ENCODE measurements at places on chromosomes 7 and 10.

GRCh38 chr10:6770846-6771245 lies 190.8 kb upstream of the PRKCQ start:
- no peak for DNase-seq

DNA sequence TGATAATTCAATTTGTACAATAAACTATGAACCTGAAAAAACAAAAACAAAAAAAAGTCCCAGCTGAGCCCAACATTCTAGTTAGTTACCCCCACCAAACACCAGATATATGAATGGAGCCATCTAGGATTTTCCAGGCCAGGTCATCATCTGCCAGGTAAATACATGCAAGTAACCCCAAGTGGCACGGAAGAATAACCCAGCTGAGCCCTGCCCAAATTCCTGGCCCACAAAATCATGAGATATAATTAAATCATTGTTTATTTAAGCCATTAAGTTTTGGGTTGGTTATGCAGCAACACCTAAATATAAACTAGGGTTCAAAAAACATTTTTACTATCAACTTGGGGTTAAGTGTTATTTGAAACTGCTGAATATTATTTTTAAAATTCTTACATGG lies 19.0 kb downstream of the PARD3 start:
- DNase-seq, result no peak

DNA sequence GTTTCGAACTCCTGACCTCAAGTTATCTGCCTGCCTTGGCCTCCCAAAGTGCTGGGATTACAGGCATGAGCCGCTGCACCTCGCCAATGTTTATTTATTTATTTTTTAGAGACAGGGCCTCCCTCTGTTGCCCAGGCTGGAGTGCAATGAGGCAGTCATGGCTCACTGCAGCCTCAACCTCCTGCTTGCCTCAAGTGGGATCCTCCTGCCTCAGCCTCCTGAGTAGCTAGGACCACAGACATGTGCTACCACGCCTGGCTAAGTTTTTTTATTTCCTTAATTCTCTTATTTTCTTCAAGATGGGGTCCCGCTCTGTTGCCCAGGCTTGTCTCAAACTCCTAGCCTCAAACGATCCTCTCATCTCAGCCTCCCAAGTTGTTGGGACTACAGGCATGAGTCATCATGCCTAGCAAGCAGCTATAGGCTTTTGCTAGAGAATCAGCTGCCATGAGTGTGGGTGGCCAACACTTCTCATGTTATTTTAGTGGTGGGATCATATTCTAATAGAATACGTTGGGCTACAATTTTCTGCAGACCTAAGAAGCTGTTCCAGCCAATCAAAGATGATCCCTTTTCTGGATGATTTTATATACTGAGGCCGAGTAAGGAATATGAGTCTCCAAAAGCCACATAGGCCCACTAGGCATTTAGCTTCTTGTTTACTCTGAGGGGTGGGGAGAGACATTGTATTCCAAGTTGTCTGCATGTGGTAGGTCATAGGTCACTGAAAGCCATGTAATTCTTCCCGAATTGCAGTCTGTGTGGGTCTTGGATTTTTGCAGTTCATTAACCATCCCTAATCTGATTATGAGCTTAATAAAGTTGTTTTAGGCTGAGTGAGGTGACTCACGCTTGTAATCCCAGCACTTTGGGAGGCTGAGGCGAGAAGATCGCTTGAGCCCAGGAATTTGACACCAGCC lies 7.6 kb upstream of the TMEM248 start:
- no peak for DNase-seq

DNA sequence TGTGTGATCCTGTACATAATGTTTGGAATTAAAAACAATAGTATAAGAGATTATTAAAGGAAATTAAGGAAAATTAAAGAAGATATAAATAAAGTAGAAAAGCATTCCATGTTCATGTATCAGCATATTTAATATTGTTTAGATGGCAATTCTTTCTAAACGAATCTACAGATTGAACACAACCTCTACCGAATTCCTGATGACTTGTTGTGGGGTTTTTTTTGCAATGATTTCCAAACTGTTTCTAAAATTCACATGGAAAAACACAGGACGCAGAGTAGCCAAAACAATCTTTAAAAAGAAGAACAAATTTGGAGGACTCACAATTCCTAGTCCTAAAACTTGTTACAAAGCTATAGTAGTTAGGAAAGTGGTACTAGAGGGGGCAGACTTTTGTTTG lies 573.4 kb upstream of the IGFBP3 start:
- no peak for DNase-seq

- no peak for DNase-seq
Measured at GRCh38 chr7:30162133-30162532, 27.3 kb downstream of the MTURN start.

GRCh38 chr7:48168159-48168558 lies 3.1 kb upstream of the ABCA13 start:
- DNase-seq, result no peak

- DNase-seq, result no peak
Measured at GRCh38 chr7:89607792-89608191, 546.5 kb upstream of the STEAP1 start.

All from inflammatory macrophage treated with lipopolysaccharide for 1 hour (primary cell).